Motor neuron (in vitro differentiated cells): ENCODE measurements at places on chromosomes 7 and 10. TPM values are rescaled to one million over a fixed set of nuclear protein-coding genes. Genes with fewer than 3 reads are reported as not detected.

C10orf67 gene
- total RNA-seq, result 0.23 TPM in 1 of 2 replicates, not detected in the other

NRG3 gene
- 14.0 and 14.8 TPM in 2 replicates for total RNA-seq

C10orf62 gene
- 0.31 and 1.7 TPM in 2 replicates for total RNA-seq

MRLN gene
- 0.57 TPM in 1 of 2 replicates, not detected in the other for total RNA-seq

PNLIPRP1 gene
- total RNA-seq, result 1.3 and 2.0 TPM in 2 replicates

ACTR3C gene
- 0.46 TPM in 1 of 2 replicates, not detected in the other for total RNA-seq

DKK1 gene
- total RNA-seq, result 11.2 and 13.6 TPM in 2 replicates

OR2A1 gene
- total RNA-seq, result 0.14 and 0.47 TPM in 2 replicates

DNAAF5 gene
- total RNA-seq, result 37.5 and 45.1 TPM in 2 replicates

LRMDA gene
- 0.85 and 2.7 TPM in 2 replicates for total RNA-seq

CALD1 gene
- 6.9 and 8.5 TPM in 2 replicates for total RNA-seq

TMEM176A gene
- total RNA-seq, result 39.0 and 43.6 TPM in 2 replicates

PARD3 gene
- total RNA-seq, result 33.7 and 36.3 TPM in 2 replicates

AKR1B15 gene
- 0.31 TPM in 1 of 2 replicates, not detected in the other for total RNA-seq

BTBD16 gene
- total RNA-seq, result 0.27 and 0.50 TPM in 2 replicates

SFTPA1 gene
- 0.17 TPM in 1 of 2 replicates, not detected in the other for total RNA-seq

CALML3 gene
- 0.18 and 0.21 TPM in 2 replicates for total RNA-seq

GPR85 gene
- total RNA-seq, result 27.4 and 27.7 TPM in 2 replicates

ZC3HAV1 gene
- 36.6 and 39.6 TPM in 2 replicates for total RNA-seq
